ENCODE measurements at places on chromosomes 3 and 15.

DNA sequence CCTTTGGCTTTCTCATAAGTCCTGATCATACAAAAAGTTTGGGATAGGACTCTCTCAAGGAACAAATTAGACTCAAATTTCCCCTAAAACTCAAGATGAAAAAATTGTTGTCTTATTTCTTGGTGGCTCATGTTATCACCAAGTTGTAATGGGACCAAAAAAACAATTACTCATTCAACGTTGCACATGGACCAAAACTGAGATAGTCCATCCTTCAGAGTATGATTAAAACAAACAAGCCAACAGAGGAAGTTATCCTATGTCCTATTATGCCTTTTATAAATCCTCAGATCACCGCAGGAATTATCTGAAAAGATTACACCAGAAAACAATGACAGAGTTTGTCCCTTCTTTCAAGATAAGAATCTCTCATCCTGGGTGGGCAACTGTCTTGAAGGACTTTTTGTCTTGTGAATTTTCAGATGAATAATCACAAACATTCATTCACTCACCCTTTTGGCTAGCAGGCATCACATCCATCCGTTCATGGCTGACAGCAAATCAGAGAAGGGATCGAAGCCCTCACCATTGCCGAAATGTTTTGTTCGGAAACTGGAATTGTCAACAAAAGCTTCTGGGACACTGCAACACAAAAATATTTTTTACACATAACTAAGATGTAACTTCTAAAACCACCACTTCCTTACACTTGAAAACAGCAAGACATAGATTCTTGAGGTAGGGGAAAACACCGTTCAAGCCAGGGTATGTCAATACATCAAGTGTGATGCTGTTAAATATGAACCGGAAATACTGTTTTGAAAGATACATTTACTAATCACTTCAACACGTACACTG, 90.4 kb downstream of the FOXP1 start:
- DNase-seq, result no peak

DNA sequence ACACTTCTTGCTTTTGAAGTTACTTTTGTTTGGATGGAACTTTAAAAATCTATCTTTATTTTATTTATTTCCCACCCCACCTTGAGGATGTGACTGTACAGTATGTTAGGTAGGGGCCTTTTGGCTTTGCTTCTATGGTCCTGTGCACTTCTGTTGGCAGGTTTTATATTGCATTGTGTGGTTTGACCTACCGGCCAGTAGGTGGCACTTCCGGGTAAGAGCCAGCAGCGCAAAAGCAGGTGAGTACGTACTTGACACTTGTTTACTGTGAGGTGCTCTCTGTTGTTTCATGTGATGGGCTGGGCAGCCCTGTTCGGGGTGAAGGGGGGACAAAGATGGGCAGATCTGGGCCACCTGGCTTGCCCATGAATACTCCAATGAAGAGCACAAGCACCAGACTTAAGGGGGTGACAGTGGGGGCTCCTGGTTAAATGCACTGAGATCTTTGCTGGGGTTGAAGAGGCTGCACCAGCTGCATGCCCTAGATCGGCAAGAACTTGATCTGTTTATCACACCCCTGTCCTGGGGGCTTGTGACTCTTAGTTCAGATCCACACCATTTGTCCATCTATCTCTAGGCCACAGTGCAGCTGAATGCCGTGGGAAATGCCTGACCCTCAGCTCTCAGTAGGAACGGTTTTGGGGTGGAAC, 131.6 kb downstream of the NLGN1 start:
- DNase-seq, result no peak

DNA sequence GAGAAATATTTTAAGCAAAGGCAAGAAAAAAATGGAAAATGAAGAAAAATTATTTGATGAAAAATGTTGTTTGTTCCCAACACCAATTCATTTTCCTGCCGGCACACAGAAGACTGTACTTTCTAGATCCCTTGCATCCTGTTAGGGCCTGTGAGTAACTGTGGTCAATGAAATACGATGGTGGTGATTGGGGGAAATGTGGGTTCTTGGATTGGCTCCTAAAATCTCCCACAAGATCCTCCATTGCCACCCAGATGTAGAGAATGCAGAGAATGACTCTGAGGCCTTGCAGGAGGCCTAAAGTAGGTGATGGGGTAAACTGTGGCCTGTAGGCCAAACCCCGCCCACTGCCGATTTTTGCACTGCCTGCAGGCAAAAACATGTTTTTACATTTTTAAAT, 46.3 kb upstream of the C3orf70 start:
- no peak for DNase-seq

DNA sequence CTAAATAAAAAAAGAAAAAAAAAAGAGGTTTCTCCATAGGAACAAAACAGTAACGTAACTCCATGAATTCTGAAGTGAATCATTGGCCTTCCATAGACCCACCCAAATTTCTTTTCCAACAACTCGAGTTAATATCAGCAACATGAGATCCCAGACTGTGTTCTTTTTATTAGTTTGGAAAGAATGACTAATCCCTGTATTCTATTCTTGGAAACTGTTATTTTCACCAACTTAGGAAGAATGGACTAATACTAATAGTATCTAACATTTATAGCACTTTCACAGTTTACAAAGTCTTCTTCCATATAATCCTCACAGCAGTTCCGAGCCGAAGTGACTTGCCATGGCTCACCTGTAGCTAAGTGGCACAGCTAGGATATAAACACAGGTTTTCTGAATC, 72.7 kb upstream of the SLC4A7 start:
- DNase-seq, result no peak

DNA sequence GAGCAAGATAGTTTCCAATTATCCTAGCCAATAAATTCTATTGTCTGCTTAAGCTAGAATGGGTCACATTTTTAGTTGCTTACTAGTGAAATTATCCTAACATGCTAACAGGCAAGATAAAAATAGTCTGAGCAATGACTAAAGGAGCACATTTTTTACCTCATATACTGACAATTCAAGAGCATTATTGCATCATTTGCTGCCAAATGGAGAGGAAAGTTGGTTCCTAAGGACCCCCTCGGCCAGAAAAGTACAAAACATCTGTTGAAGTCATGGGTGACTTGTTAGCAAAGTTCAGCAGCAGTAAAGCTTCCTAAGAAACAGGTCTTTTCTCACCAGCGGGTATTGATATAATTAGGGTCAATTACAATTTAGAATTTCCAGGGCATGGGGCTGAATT, 1001.0 kb downstream of the FHIT start:
- DNase-seq, result no peak

GRCh38 chr15:25939122-25939521, 76.0 kb upstream of the ATP10A start:
- no peak for DNase-seq

DNA sequence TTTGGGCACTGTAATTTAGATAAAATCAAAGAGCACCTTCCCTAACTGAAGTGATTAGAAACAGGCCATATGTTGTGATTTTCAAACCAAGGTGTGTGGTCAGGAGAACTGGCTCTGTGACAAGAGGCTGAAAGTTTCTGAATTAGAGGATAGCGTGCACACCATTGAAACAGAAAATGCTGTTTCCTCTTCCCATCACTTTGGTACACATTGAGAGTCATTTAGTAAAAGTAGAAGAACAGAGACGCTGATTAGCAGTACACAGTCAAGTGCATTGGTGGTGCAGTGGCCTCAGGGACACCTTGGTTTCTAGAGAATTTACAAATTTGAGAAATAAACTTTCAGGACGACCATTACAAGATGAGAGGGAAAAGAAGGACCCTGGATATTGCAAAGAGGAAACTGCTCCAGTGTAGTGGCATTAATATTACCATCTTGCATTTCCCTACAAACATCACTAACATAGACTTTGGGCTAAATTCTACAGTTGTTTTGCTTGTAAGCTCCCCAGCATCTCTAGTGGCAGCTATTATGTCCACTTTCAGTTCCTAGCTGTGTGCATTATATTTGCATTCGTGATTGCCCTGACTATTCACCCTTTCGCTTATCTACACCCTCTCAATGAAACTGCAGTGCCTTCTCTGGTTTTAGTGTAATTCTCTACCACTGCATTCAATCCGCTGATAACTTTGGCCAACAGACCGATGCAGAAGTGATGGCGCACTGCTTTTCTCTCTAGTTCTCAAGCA, 728.1 kb upstream of the GRM7 start:
- no peak for DNase-seq

- no peak for DNase-seq
These were observed 3.7 kb upstream of the DLL4 start for GRCh38 chr15:40925495-40925862.

Data from prostate gland (tissue), 2 donors.